Ascending aorta (tissue), 2 donors: ENCODE measurements at places on chromosomes 13 and 19. TPM values are rescaled to one million over a fixed set of nuclear protein-coding genes. Genes with fewer than 3 reads are reported as not detected.

Gene SPTBN4
- 0.43 TPM for total RNA-seq

DNA sequence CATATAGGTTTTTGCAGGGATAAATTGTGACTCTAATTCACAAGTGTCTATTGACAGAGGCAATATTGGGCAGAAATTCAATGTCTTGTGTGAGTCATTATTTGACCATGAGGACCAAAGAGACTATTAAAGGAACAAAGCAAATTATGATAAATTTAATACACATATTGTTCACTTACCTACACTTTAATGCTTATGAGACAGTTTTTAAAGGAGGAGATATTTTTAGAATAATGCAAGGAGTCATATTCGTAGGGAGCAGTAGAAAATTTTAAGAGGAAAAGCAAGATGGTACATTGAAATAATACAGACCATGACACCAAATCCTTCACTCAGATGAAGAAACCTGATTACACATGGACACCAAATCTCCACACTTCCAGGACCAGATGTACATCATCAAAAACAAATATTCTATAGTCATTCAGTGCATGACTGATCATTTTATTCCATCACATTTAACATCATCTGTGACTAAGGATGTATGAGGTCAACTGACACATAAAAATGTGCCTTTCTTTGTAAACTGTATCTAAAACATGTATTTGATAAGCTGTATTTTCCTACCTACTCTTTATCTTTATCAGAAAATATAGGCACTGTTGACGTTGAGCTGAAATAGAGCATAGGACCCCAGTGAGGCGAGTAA, 4.2 kb upstream of the OR7A17 start:
- DNase-seq, result no peak

DNA sequence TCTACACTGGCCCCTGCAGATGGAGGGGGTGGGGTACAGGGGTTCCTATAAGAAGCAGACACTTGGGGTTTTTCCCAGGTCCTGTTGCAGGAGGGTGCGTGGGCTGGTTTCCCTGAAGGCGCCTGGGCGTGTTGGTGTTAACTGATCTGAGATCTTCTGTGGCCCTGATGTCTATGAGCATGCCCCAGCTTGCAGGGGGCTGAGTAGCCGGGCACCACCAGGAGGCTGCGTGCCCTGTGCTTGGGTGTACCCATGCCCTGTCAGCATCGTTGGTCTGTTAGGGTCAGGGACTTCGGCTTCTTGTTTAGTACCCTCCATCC, 45.3 kb downstream of the CAPN12 start:
- DNase-seq, result no peak

DNA sequence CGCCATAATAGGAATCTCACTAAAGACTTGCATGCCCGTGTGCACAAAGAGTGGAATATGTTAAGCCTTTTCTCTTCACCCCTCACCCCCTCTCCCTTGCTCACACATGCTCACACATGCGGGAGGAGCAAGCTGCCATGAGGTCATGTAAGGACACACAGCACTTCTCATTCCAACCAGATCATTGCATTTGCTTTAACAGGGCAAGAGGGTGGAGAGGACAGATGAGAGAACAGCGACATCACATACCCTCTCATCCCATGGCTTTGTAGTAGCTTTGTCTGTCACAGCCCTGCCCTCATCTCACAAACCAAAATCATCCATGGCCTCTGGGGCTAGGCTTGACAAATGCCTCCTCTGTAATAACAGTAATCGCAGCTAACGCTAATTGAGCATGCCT, 145.6 kb upstream of the FRY start:
- DNase-seq, result no peak
